ENCODE measurements at places on chromosomes 1 and 21. TPM values are rescaled to one million over a fixed set of nuclear protein-coding genes. Genes with fewer than 3 reads are reported as not detected.
A peak's percentile ranks its signal among the peaks of the same experiment; 100 is the strongest.

Gene KCNQ4
- 25.6 TPM for polyA plus RNA-seq

Gene OR14I1
- polyA plus RNA-seq: not detected

Gene RAD54L
- polyA plus RNA-seq: 8.0 TPM

Gene CHRM3
- 1.1 TPM for polyA plus RNA-seq

Gene HAPLN2
- polyA plus RNA-seq: not detected

Gene IGFN1
- polyA plus RNA-seq: 1.9 TPM

Gene INKA2
- 79.0 TPM for polyA plus RNA-seq

Gene RGS5
- polyA plus RNA-seq: 40.5 TPM

- DNase-seq: peak; percentile 7
Observed at GRCh38 chr21:29775462-29775861, 164.3 kb downstream of the GRIK1 start.

- no peak for DNase-seq
Observed at GRCh38 chr21:40623528-40623927, 223.4 kb downstream of the DSCAM start.

DNA sequence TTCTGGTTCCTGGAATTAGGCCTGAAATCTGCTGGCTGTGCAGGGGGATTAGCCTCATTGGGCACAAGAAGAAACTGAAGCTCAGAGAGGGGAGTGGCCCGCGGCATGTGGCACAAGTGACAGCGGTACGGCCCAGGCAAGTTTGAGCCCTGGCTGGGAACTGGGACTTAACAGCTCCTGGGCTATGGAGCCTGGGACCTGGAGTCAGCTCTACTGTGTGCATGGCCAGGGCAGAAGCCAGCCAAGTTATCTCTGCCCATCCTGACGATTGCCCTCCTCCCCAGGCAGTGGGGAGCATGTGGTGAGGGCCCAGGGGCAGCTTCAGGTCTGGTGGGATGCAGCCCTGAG is 61.3 kb downstream of the ALPL start:
- DNase-seq: no peak

- DNase-seq: no peak
Observed at GRCh38 chr1:222843469-222844410, 28.9 kb downstream of the DISP1 start.

GRCh38 chr1:22137004-22137720 is 5.7 kb downstream of the WNT4 start:
- no peak for DNase-seq

DNA sequence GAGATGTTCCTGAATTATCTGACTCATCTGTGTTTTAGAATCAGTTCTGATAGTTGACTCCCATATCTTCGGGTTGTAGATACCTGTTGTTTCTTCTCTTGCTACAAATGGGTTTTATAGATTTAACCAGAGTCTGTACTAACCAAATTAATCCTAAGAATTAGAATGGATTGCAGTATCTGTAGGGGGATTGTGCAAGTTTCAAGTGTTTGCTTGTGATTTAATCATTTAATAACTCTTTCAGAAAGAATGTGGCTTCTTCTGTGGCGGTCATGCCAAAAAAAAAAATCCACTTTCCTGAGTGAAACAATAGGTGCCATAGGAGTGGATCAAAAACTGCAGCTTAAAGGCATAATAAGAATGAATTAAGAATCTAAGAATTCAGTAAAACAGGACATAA is 9.4 kb downstream of the IPO9 start:
- no peak for DNase-seq

GRCh38 chr21:28654406-28654805 is 338.3 kb downstream of the LTN1 start:
- peak; percentile 54 for DNase-seq

DNA sequence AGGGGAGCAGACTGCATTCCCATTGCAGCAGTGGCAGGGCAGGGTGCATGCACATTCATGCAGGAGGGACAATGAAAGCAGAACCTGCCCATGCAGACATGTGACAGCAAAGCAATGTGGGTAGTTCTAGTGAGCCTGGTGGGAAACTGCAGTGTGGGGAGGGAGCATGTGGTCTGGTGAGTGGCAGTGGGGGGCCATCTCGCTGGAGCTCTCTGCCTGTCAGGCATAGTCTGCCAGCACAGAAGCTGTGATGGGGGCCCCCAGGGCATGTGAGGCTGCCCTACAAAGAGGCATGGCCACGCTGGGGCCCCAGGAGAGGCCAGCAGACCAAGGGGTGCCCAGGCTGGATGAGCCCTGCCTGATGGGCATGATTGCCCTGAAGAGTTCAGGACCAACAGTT is 579.7 kb downstream of the PTPRC start:
- DNase-seq: no peak

- no peak for DNase-seq
Observed at GRCh38 chr1:117120774-117121588, 568 bp downstream of the TRIM45 start.

DNA sequence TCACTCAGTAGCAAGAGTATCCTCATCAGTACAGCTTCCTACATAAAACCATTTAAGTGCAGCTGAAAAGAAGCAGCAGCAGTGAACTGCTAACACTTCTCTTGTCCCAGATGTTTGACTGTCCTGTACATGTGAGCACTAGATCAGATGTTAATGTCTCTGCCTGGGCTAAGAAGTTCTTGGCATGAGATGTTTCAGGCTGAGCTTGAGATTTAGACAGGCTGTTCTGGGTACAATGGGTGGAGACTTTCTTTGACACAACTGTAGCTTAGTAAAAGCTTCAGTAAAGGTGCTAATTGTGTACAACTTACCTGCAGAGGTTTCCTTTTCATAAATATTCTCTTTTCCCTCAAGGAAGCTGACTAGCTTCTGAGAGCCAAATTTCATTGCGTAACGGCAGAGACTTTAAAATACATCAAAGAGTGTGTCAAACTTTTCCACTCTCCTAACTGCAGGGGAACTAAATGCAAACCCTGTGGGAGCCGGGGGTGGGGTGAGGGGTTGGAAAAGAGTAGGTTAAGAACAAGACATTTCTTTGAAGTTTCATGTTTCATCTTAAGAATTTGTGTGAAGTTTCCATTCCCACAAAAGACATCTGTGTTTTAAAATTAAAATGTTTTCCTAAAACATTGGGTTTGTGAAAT is 82.1 kb upstream of the CCDC190 start:
- DNase-seq: peak; percentile 7

GRCh38 chr1:30927448-30927847 is 18.9 kb upstream of the SDC3 start:
- DNase-seq: no peak

- no peak for DNase-seq
Observed at GRCh38 chr1:29713857-29714256, 477.5 kb downstream of the PTPRU start.

- no peak for DNase-seq
Observed at GRCh38 chr1:67973051-67973450, 77.4 kb downstream of the DIRAS3 start.

DNA sequence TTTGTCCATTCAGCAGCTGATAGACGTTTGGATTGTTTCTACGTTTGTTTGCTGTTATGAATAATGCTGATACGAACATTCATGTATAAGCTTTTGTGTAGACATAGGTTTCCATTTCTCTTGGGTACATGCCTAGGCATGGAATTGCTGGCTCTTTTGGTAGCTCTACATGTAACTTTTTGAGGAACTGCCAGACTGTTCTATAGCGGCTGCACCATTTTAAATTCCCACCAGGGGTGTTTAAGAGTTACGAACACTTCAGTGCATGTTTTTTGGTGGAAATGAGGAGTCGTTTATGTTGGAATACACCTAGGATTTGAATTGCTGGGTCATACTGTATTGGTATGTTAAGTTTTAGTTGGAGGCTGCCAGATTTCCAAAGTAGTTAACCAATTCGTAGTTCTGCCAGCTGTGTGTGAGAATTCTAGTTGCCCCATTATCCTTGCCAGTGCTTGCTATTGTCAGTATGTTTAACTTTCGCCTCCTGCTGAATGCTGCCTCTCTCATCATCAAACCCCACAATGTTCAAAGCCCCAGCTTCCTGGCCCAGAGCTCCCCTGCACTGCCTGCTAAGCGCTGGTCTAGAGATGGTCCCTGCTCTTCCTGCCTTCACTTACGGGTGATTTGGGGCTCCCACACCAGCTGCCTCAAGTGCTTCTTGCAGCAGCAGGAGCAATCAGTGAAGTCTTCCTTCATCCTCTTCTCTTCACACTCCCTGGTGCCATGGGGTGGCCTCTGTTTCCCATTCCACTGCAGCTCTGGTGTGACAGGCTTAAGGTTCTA is 81.0 kb downstream of the MAN1C1 start:
- no peak for DNase-seq

DNA sequence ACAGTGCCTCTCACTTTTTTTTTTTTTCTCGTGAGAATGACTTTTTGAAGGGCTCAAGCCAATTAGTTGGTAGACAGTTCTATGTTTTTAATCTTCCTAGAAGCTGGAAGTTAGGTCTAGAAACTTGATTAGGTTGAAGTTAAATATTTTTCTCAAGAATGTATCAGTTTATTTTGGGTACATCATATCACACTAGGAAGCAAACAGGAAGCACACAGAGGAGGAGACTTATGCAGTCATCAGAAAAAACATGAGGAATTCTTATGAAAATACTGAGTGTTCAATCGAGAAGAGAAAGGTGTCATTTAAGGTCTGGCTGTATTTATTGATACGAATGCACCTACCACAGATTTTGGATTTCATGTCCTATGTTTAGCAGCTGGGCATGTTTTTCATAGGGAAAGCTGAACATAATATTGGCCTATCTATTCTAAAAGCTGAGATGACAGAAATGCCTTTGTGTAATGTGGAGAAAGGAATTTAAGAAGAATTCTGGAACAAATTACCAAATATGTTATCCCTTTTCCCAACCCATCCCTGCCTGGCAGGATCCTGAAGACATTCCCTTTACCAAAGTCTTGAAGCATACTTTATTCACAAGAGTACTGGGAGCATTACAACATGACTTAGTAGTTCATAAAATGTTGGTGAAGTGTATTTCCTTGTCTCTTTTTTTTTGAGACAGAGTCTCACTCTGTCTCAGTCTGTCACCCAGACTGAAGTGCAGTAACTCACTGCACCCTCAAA is 17.5 kb upstream of the ZFP69B start:
- DNase-seq: no peak

- no peak for DNase-seq
Observed at GRCh38 chr21:31180256-31181081, 142.2 kb upstream of the KRTAP19-8 start.

GRCh38 chr1:52386458-52386857 is 17.8 kb downstream of the ORC1 start:
- DNase-seq: no peak

GRCh38 chr1:47617381-47618221 is 179.8 kb downstream of the FOXD2 start:
- DNase-seq: no peak
